Stimulated activated CD8-positive, alpha-beta memory T cell treated with anti-CD3 and anti-CD28 coated beads, Interleukin-4, amount 100 ng/mL, for 1 hour (primary cell): ENCODE measurements at places on chromosomes 2 and 18.

- DNase-seq = no peak
Measured at GRCh38 chr2:58025150-58025933, 21.3 kb upstream of the VRK2 start.

GRCh38 chr18:1078301-1078700, 173.6 kb downstream of the ADCYAP1 start:
- DNase-seq = no peak

- DNase-seq = no peak
Measured at GRCh38 chr2:118231759-118232158, 143.5 kb downstream of the INSIG2 start.

DNA sequence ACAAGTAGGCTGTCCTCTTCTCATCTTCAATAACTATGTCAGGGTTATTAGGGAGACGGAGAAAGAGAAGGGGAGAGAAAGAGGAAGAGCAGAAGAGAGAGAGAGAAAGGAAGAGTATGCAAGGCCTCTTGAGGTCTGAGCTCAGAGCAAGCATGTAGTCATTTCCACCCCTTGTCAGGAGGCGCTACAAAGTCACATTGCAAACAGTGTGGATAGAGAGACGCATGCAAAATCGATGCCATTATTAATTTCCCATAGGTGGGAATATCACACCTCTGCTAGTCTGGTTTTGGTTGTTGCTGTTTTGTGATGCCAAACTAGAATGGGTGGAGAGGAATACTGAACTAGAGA, 24.2 kb upstream of the SERPINE2 start:
- no peak for DNase-seq

- DNase-seq = no peak
Measured at GRCh38 chr2:237592425-237592980, 2.0 kb upstream of the RAB17 start.

GRCh38 chr2:207150284-207150683, 15.5 kb downstream of the KLF7 start:
- no peak for DNase-seq

DNA sequence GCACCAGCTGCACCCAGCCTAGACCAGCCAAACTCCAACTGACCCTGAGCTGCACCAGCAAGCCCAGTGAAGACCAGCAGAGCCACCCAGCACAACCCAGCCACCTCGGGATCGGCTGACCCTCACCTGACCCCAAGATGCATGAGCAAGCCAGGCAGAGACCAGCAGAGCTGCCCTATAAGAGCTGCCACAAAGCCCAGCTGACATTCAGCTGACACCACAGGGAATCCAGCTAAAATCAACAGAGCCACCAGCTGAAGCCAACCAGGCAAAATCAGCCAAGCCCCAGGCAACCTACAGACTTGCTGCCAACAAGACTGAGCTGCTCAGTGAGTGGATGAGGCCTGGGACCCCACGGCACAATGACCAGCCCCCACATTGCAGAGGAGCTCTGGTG, 54.6 kb downstream of the CYP27C1 start:
- DNase-seq = no peak

DNA sequence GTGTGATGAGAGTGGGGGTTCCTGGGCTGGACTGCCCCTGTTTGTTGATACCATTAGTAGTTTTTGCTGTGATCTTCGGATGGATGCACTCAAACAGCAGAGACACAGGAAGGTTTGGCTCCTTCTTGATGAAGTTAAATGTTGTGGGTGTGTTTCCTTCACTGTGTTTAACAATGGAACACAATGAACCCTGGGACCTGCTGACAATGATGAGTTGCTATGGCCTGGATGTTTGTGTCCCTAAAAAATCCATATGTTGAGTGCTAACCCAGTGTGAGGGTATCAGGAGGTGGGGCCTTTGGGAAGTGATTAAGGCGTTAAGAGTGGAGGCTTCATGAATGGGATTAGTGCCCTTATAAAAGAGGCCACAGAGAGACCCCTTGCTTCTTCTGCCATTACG, 237.4 kb upstream of the HS6ST1 start:
- no peak for DNase-seq

- DNase-seq = no peak
Measured at GRCh38 chr2:36597003-36597531, 901 bp downstream of the FEZ2 start.

- DNase-seq = no peak
Measured at GRCh38 chr2:187942876-187943275, 348.8 kb upstream of the GULP1 start.

GRCh38 chr18:46395795-46396194, 261.2 kb downstream of the LOXHD1 start:
- DNase-seq = no peak

GRCh38 chr2:27162151-27163121, 13.6 kb downstream of the TCF23 start:
- DNase-seq = no peak

GRCh38 chr2:170323743-170324142, 145.8 kb downstream of the MYO3B start:
- no peak for DNase-seq

GRCh38 chr18:46356278-46357033, 252.3 kb downstream of the HAUS1 start:
- DNase-seq = no peak

DNA sequence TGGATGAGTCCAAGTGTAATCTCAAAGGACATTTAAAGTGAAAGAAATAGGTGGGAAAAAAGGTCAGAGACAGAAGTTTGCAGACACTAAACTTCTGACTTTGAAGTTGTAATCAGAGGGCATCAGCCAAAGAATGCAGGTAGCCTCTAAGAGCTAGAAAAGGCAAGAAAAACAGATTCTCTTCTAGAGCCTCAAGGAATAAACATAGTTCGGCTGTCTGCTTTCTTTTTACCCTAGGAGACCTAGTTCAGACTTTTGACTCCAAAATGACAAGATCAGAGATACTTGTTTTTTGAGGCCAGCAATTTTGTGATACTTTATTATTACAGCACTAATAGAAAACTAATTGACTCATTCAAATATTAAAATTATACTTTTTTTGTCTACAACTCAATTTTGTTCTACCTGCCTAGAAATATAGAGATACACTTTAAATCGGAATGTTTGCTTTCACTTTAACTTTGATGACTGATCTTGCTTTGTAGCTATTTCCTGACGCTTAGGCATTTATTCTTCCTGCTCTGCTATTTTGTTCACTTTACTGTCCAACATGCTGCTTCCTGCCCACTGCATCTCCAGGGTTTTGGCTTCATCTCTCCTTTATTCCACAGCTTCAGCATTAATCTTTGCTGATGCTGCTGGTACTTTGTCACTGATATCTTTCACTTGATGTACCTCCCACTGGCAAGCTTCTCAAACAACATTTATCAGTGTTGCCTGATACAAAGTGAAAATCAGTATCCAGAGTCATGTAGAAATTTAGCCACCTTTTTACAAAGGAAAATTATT, 272.5 kb downstream of the DSEL start:
- DNase-seq = no peak

- no peak for DNase-seq
Measured at GRCh38 chr2:131577812-131578211, 50.1 kb downstream of the CCDC74A start.

DNA sequence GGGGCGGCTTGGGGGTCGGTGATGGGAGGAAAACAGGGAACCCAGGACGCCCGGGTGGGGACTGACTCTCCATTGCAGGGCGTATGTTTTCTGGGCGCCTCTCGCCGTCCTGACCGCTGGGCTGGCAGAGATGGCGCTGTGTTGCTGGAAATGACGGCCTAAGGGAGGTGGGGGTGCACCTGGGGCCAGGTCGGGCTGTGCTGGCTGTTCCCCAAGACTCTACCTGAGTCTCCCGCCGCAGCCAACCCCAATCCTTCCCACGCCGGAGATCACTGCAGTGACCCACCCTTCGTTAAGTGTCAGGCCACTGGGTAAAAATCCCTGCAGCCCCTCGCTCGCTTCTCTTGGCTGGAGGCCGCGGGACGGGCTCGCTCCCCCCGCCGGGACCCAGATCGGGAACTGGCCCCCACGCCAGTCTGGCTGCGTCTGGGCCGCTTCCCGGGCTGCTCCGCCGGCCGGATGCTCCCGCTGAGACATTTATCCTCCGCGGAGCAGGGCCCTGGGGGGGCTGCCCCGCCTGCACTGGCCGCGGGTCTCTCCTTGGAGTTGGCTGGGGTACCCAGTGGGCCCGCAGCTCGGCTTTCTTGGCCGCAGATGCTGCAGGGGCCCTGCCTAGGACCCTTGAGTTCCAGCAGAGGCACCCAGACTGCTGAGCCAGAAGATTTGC, 7.8 kb upstream of the ARMC9 start:
- DNase-seq = no peak

GRCh38 chr2:150909090-150909489, 352.6 kb downstream of the RBM43 start:
- no peak for DNase-seq

DNA sequence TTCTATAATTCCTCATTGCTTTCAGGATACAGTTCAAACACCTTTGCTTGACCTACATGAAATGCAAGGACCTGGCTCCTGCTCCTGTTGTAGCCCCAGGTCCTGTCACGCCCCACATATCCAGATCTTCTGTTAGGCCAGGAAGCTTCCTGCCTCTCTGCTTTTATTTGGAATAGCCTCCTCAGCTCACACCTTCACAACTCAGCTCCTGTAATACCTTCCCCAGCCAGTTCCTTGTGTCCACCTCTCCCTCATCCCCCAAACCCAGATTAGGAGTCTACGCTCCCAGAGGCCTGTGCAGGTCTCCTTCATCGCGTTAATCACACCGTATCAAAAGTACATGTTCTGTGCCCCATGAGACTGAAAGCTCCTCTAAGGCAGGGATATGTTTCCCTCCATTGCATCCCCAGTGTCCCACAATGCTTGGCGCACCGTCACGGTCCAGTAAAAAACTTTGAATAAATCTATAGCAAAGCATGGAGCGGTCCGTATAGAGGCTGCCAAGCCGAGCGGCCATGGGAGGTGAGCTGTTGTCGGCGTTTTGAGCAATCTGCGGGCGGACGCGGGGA, 371 bp downstream of the MDH1B start:
- DNase-seq = no peak

GRCh38 chr2:62202019-62202722, 6.3 kb downstream of the B3GNT2 start:
- DNase-seq = no peak

GRCh38 chr18:13642440-13642827, 83.9 kb downstream of the FAM210A start:
- DNase-seq = no peak

GRCh38 chr2:22124003-22124402, 1000.2 kb downstream of the TDRD15 start:
- DNase-seq = no peak

DNA sequence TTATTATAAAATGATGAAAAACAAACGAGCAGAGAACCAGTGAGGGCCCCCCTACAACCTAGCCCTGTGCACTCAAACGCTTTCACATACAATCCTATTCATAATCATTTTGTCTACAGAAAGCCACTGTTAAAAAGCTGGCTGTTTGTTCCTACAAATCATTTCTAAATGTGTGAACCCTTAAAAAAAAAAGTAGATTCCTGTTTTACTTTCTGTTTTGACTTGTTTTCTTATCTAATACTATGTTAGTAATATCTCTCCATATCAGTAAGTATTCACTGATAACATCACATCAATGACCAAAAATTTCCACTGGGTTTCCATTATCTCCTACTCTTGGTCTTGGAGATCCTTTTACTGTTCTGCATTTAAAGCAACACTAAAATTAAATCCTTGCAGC, 128.8 kb upstream of the TTC39C start:
- no peak for DNase-seq

DNA sequence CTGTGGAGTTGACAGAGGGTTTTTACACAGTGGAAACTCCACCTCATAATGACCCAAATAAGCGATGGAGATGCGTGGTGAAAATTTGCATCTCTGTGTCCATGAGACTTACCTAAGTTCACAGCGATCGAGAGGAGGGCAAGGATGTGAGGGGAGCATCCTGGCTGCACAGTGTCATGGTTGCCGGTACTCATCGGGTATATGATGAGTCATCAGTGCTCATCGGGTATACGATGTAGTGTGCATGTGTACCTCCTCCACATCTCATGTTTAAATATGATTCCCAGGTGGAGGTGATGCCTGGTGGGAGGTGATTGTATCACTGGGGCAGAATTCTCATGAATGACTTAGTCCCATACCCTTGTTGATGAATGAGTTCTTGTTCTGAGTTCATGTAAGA, 233.5 kb downstream of the MYT1L start:
- no peak for DNase-seq

GRCh38 chr2:176473177-176473576, 203.9 kb downstream of the MTX2 start:
- DNase-seq = no peak

DNA sequence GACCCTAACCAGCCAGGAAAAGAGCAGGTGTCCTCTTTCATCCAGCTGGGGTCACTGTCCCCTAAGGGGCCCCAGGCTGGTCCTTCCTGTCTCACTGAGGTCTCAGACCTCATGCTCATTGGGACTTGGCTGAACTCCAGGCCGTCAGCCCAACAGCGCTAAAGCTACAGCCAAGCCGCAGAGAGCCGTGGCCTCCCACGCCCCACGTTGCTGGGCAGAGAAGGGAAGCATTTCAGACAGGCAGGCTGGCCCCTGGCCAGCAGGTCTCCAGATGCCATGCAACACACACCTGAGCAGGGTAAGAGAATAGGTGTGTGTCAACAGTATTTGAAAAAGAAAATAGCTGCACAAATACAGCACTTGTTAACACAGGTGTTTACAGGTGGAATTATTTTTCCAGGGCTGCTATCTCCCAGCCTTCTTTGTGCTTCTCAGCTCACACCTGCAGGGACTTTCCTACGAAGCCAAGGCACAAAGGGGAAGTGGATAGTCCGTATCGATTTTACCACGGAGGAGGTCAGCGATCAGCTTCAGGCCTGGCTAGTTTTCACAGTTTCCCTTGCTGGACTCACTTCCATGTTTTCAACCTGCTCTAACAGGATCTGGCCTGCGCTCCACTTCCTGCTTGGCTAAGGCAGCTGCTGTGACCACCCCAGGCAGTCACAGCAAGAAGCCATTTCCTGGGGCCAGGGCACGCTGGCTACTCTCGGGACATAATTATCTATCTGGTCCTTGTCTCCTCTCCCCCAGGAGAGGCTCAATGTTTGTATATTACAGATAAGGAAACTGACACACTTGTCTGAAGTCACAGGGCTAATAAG, 156.1 kb upstream of the ID2 start:
- no peak for DNase-seq

DNA sequence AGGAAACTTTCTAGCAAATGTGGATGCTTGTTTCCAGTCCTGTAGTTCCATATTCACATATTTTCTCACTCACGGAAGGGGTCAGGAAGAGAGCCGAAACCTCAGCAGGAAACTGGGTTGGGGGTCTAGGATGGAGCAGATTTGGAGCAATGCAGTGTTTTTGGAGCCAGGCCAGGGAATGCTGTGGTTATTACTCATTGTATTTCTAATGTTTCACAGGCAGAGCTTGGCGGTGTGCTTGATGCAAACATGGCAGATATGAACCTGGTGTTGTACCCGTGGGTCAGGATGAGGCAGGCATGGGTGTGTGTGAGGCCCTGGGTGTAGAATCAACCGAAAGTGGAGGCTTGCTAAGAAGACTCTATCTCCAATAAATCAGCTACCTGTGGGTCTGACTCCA, 34.6 kb upstream of the ACKR3 start:
- DNase-seq = no peak

- no peak for DNase-seq
Measured at GRCh38 chr18:56294484-56295183, 343.8 kb downstream of the TXNL1 start.
